ENCODE measurements at places on chromosomes 16 and 17.

GRCh38 chr17:39687101-39687545 is 734 bp downstream of the PGAP3 start:
- no peak for DNase-seq

GRCh38 chr16:82504836-82505235 is 121.9 kb upstream of the CDH13 start:
- DNase-seq, result no peak

DNA sequence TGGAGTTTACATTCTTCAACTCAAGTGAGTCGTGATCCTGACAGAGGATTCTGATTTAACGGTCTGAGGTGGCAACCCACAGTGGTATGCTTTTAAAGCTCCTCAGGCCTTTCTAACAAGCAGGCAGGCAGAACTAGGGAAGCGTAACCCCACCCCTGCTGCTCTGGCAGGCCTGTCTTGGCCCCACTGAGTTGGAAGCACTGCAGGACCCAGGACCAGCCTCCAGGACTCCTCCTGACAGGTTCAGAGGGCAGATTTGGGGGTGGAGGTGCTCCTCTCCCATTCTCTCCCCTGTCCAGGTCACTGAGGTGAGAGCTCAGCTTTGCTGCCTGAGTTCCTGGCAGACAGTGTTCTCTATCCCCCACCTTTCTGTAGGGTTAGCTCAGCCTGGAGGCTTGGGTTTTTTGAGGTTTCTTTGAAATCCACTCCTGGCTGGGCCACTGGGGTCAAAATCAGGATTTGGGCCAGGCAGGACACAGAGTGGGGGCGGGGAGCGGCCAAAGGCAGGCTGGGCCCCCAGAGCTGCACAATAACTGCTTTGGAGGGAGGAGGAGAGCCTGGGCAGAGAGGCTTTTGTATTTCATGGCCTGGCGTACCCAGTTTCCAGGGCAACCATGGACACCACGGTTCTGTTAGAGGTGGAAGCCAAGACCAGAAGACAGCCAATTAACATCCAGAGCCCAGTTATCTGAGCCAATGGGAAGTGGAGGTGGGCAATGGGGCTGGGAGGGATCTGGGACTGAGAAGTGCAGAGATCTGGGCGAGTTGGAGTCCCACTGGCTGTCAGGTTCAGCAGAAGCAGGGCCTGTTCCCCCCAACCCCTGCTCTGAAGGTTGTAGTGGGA is 9.5 kb downstream of the MRPL27 start:
- peak; percentile 54 for DNase-seq

GRCh38 chr16:66266436-66267291 is 99.8 kb upstream of the CDH5 start:
- DNase-seq, result peak; percentile 98

- peak; percentile 48 for DNase-seq
Observed at GRCh38 chr16:30005341-30006094, 5.3 kb downstream of the DOC2A start.

- no peak for DNase-seq
Observed at GRCh38 chr16:54930869-54931119, 129 bp downstream of the IRX5 start.

DNA sequence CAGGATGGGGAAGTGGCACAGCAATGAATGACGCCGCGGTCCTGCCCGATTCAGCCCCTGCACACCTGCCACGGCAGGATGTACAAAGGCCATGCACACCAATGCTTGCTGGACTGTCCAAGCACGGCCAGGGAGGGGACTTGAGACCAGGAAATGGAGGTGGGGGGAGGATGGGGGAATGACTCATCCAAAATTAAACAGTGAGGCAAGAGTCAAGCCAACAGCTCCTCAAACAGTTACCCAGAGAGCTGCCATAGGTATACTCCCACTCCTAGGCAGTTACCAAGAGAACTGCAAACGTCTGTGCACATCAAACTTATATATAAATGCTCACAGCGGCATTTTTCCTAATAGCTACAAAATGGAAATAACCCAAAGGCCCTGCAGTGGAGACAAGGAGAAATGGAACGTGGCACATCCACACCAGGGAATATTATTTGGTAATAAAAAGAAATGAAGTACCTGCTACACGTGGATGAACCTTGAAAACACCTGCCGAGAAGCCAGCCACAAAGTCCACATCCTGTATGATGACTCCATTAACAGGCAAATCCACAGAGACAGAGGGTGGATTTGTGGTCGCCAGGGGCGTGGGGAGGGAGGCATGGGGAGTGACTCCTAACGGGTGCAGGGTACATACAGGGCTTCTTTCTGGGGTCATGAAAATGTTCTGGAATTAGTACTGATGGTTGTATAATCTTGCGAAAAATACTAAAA is 54.1 kb downstream of the VAC14 start:
- DNase-seq, result peak; percentile 96

GRCh38 chr17:74216505-74216904 is 3.1 kb downstream of the TTYH2 start:
- no peak for DNase-seq

GRCh38 chr17:47715669-47716325 is 17.2 kb upstream of the TBX21 start:
- no peak for DNase-seq

DNA sequence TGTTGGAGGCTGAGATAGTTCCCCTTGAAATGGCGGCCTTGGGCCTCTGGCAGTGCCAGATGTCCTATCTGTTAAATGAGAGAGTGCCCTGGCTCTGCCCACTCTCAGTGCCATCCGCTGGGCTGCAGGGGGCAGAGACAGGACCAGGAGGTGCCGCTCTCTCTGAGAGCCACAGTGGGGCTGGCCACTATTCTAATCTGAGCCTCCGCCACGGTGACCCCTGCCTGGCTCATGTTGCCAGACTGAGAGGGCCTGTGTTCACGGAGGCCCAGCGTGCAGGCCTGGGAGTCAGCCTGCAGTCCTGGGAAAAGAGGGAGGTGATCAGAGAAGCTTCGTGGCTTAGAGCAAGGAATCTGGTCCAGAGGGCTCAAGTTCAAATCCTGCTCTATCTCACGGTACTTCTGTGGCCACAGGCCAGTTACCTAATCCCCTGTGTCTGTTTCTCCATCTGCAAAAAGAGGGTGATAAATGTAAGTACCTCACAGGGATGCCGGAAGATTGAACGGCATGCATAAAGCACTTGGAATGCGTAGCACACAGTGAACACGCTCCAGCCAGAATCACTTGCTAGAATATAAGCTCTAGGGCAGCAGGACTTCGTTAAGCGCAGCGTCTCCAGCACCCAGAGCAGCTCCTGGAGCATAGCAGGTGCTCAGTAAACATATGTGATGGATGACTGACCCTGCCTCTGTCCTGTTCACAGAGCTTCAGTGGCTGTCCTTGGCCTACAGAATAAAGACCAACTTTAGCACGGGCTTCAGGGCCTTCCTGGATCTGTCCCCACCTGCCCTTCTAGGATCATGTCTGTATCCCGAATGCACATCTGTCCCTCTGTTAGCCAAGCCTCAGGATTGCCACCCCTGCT is 6.3 kb downstream of the ATP2A3 start:
- no peak for DNase-seq

- no peak for DNase-seq
Observed at GRCh38 chr16:934178-934577, 36.6 kb downstream of the LMF1 start.

- DNase-seq, result no peak
Observed at GRCh38 chr17:9813166-9813565, 8.7 kb downstream of the GSG1L2 start.

- no peak for DNase-seq
Observed at GRCh38 chr16:83244057-83244456, 563.7 kb upstream of the HSBP1 start.

DNA sequence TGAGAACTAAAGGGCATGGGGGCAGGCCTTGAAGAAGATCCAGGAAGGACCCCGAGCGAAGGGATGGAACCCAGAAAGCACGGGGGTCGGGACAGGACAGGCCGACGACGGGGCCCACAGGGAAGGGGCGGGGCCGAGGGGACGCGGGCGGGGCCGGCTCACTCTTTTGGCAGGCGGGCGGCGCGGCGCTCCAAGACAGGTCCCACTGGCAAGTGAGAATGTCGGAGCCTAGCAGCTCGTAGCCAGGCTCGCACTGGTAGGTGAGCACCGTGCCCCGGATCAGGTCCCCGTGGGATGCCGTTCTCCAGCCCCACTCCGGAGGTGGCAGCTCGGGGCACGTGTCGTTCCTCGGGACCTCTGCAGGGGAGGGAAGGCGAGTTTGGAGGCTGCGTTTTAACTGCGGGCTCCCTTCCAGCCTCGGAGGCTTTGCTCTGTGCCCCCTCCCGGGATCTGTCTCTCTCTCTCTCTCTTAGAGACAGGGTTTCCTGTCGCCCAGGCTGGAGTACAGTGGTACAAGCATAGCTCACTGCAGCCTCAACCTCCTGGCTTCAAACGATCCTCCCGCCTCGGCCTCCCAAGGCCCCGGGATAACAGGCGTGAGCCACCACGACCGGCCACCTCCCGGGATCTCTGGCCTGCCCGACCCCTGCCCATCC is 13.7 kb upstream of the CDIPT start:
- no peak for DNase-seq

DNA sequence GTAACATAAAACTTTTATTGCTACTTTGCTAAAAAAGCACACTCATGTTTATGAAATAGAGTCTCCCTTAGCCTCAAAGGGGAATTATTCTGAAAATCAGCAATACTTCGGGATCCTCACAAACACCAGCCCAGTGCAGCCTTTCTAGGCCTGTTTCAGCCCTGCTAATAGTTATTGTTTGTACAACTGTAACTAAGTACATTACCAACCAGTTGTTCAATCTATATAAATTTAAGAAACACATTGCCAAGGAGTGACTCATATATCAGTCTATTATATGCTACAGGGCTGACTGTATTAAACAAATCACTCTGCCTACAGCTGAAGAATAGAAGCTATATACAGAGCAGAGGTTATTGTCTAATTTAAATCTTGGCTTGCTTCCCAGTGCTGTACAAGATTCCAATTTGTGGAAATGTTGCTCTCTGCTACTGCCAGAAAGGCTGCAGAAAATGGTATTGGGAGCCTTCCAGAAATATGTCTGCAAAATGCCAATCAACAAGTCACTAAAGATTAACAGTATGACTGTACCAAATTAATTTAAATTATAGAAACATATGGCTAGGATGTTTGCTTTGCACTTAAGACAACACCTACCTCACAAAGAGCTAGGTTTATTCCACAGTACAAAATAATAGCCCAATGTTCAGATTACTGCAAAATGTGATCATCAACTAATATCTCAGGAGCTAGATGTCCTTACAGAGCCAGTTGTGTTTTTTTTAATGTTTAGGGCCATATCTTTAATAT is 49.7 kb downstream of the TOX3 start:
- DNase-seq, result no peak

DNA sequence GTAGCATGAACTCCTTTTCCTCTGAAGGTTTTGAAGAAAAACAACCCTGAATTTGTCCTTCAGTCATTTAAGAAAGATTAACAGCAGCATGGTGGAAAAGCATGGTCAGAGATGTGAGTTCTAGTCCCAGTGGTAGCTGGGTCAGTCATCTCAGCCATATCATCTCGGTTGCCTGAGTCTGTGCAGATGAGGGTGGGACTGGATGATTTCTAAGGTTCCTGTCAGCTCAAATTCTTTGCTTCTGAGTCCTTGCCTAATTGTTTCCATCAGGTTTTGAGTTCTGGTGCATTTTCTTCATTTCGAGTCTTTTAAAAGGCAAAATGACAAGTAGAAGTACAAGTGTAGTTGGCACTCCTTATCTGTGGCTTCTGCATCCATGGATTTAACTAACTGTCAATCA is 63.9 kb downstream of the TNRC6C start:
- DNase-seq, result peak; percentile 68

- no peak for DNase-seq
Observed at GRCh38 chr17:58565389-58566311, 51.2 kb upstream of the MTMR4 start.

GRCh38 chr16:11535494-11535893 is 51.2 kb downstream of the LITAF start:
- no peak for DNase-seq

- DNase-seq, result no peak
Observed at GRCh38 chr16:25279491-25279890, 21.8 kb upstream of the ZKSCAN2 start.

- DNase-seq, result no peak
Observed at GRCh38 chr16:88442383-88442726, 10.7 kb upstream of the ZFPM1 start.

Data from fibroblast of mammary gland (primary cell).